ENCODE measurements at places on chromosomes 7 and 10.

DNA sequence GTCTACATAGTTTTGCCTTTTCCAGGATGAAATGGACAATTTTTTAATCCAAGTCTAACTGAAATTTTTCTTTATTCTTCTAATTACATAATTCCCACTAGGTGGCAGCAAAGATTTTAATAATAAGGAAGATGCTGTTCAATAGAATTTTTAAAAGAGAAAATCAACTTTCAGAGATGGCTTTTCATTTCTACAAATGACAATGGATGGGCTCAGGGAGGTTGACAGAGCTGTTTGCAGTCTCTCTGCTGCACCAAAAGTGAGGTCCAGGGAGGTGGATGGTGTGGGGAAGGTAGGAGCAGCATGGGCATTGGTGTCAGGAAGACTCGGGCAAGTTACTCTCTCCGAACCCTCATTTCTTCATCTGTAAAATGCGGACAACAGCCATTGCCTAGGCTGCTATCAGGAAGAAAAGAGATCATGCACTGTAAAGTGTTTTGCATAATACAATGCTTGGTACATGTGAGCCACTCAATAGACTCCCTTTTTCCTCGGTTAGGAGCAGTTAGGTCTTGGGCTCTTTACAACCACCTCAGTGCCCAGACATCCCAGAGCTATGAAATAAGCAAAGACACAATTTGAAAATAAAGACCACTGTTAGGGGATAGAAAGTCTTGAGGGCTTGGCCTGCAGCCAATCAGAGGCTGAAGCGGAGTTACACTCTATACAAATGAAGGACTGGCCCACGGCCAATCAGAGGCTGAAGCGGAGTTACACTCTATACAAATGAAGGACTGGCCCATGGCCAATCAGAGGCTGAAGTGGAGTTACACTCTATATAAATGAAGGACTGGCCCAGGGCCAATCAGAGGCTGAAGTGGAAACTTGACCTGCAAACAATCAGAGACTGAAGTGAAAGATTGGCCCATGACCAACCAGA is 107.1 kb downstream of the ABLIM1 start:
- no peak for DNase-seq

DNA sequence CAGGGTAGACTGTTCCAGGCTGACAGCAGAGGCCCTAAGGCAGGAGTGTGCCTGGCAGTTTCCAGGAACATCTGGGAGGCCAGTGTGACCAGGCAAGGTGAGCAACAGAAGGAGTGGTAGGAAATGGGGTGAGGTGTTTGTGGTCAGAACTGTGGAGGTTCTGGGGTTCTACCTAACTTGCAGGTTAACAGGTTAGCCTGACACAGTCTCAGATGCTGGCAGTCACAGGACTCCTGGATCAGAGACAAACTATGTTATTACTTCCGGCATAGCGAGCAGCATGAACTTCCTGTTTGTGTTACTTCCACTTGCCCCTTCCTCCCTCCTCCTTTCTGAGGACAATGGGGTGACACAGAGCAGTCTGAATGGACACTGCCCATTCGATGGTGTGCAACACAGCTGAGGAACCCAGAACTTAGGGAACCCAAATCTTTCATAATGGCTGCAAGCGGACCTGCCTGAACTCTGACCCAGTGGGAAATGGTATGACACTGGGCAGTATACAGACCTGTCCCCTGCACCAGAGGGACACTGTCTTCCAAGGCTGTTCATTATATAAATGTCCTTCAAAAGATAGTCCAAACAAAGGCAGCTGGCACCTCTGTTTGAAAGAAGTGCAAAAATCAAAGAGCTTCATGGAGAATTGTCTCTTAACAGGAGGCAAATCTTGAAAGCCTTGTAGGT is 3.9 kb upstream of the SAR1A start:
- no peak for DNase-seq

DNA sequence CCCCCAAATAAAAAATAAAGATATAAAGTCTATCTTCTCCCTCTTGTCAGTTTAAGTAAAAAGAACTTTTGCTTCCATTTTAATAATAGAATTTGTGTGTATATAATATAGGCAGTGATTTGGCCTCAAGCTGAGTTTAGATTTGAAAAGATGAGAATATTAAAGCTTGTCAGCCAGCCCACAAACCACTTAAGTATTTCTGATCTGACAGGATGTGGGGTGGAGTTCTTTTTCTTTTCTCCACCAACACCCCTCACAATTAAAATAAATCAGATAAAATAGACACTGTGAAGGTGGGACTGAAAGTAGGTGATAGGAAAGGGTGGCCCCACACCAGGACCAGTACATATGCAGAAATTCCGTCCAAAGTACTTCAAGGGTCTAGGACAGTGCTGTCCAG is 714.1 kb downstream of the AUTS2 start:
- DNase-seq = no peak

GRCh38 chr10:95445223-95445836 is 115.8 kb downstream of the SORBS1 start:
- DNase-seq = no peak

- no peak for DNase-seq
These were observed 13.1 kb upstream of the ZMIZ2 start for GRCh38 chr7:44735403-44736165.

GRCh38 chr7:114422507-114423501 is 8.2 kb downstream of the FOXP2 start:
- no peak for DNase-seq

DNA sequence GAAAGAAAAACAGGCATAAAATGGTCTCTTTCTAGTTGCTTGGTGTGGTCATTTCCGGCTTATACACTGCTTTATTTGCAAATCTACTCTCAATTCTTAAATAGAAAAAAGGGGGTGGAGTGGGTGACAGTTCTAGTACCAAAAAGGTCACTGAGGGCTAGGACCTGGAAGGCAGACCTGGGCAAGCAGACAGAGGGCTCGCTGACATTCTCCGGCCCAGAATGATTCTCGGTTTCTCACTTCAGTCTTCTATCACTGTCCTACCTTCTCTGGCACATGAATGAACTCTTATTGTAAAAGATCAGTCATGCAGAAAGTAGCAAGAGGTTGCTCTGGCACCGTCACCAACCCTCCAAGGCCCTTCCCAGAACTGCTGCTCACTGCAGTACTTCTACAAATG is 54.0 kb downstream of the MALSU1 start:
- no peak for DNase-seq

GRCh38 chr7:7703427-7703826 is 15.0 kb downstream of the RPA3 start:
- no peak for DNase-seq

GRCh38 chr10:79129361-79129997 is 60.7 kb downstream of the ZMIZ1 start:
- peak; percentile 49 for DNase-seq

- no peak for DNase-seq
These were observed 26.9 kb downstream of the TWIST1 start for GRCh38 chr7:19090526-19090925.

DNA sequence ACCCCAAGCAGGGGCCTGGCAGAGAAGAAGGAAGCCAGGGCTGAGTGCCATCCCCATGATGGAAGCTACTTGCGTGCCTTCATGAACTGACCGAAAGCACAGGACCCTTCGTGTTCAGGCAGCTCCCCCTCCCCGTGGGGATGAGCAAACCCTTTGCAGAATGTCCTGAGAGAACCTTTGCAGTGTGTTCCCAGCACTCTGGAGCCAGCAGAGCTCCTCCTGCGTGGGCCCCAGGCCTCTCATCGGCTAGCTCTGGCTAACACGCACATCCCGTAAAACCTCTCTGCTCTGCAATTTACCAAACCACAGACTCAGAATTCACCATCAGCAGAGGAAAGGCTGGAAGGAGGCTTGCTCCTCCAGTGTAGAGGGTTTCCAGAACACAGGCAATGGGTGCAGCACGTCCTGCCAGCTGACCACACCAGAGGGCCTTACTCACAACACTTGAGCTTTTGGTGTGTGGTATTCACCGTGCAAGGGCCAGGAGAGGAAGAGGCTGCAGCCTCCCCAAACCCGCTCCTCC is 3.1 kb downstream of the SH3PXD2A start:
- no peak for DNase-seq

DNA sequence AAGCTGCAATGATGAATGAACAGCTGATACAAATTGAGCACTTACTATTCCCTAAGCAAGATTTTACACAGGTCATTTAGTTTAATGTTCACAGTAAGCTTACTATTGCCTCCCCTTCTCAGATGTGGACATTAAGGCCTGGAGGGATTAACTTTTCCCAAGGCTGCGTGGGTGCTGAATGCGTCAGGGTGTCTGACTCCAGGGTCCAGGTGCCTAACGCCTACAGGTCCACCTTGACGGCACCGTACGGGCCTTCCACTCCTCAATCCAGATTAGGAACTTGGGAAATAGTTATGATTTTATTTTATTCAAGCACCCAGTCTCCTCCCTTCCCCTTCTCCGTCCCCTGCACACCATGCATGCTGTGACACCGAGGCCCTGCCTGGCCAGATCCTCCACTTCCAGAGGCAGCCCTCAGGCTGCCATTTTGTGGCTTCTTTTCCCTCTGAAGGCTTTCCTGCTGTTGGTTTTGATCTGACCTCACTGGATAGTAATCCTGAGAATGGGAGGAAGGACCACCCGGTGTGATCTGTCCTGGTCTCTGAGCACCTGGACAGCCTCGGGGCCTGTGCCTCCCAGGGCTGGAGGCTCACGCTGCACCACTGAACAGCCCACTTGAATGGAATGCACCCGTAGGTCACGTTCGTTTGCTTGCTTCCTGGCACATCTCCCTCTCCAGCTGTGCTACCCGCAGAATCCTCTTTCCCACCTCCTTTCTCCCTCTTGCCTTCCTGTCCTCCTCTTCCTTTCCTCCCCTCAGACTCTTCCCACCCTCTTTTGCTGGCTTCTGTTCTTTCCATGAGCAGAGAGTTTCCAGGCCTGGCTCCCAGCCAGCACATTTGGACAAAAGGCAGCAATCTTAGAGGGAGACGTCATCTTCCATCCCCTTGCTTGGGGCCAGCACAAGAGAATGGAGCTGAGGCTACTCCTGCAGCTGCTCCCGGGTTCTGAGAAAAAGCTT is 14.4 kb downstream of the DENND2A start:
- DNase-seq = peak; percentile 9

DNA sequence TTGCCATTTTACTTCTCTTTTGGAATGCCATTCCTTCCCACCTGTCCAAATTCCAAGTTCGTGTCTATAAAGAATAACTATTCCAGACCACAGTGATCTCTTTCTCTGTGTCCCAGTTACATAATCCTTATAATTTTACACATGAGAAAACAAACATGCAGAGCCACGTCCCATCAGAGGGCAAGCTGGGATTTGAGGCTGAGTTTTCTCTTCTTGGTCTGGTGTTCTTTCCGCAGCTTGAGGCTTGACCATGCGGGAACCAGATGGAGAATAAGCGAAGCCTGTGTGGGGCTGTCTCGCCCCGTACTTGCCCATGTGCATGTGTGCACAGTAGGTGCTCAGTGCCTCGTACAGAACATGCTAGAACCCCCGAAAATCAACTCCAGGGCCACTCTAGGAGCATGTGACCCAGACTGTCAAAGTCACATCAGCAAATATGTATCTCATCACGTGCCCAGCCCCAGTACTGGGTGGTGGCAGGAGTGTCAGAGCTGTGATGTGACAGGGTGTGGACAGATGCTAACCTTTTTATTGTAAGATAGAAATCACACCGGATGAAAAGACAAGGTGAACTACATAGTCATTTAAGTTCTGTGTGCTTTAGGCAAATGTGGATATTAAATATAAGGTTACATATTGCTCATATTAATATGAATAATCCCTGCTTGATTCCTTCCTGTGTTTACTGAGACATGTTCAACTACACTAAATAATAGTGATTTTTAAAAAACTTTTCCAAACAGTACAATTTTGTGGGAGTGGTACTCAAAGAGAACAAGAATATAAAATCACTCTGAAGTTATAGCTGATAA is 3.2 kb downstream of the INSIG1 start:
- DNase-seq = no peak

DNA sequence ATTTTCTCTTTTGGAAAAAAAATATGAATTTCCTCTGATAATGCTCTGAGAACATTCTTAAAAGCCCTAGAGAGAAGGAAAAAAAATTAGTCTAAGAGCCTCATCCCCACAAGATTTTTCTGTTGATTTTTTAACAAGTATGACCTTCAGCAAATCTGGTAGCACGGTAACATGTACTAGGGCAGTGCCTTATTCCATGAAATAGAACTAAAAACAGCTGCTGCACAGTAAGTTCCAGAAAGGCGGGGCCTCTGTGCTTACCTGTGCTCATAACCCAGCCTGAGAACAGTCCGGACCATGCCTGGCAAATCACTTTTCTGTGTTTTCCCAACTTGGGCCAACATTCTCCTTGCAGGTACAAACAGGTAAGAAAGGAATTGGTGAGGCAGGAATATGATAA is 519.1 kb upstream of the AKR1E2 start:
- no peak for DNase-seq

DNA sequence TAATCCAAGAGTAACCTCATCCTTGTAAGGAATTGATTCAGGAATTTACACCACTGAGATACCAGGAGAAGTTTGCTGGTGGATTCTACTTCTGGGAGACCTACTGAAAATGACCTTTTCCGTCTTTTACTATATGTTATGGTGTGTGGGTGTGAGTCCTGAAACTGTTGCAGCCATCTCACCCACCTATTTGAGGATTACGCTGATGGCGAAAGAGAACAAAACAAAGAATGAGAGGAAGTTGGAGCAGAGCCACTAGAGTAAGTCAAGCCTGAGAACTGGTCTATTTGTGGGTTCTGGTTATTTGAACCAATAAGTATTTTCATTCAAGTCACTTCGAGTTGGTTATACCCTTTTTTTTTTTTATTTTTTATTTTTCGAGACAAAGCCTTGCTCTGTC is 12.7 kb upstream of the ABCC2 start:
- DNase-seq = no peak

DNA sequence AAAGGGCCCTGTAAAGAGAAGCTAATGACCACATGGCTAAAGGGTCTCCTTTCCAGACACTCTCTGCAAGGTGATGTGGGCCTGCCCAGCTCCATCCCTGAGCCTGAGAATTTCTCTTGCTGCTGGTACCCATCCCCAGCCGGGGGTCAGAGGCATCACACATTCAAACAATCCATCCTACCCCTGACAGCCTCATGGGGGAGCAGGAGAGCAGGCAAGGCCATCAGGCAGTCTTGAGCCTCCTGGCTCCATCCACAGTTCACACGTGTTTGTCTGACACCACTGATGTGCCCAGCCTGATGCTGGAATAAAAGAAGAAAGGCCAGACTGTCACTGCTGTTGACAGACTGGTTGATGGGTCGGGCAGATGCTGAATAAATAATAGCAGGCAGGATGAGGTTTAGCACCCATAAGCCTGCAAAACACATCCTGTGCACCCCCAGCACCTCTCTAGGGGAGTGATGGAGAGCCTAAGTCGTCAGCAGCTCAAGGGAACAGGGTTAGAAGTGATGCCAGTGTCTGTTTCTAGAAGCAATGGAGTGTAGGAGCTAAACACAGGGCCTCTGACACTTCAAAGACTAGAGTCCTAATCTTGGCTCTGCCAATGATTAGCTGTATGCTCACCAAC is 43.5 kb downstream of the TLL2 start:
- DNase-seq = peak; percentile 85
